ENCODE measurements at places on chromosomes 1 and 21.
A peak's percentile ranks its signal among the peaks of the same experiment; 100 is the strongest.

DNA sequence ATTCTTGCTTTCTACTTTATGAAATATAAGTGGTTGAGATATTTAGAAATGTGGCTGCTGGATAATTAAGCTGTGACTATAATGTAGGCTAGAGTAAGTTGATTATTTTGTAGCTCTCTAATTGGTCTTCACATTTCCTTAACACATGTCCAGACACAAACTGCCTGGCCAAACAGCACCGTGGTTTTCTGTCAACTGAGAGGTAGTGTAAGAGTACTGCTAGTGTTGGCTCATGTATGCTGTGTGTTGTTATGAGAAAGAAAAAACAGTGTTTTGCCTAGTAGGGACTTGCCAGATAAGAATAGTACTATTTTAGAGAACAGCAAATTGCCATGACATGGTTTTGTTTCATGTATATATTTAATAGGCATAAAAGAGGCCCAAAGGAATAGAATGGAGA is 37.1 kb downstream of the TMED5 start:
- peaks cover 4% of the 10 kb centered on the region for H3K36me3 ChIP-seq
- H3K27me3 ChIP-seq: no peaks in the 10 kb centered on the region
- H3K4me1 ChIP-seq: no peaks in the 10 kb centered on the region
- H3K27ac ChIP-seq: no peak overlapping the region
- H3K4me3 ChIP-seq: no peak overlapping the region

- no peak overlapping the region for H3K4me3 ChIP-seq
- no peaks in the 10 kb centered on the region for H3K36me3 ChIP-seq
- H3K27me3 ChIP-seq: no peaks in the 10 kb centered on the region
- H3K4me1 ChIP-seq: no peaks in the 10 kb centered on the region
- H3K27ac ChIP-seq: no peak overlapping the region
Observed at GRCh38 chr1:219460896-219461815, 151.7 kb downstream of the ZC3H11B start.

DNA sequence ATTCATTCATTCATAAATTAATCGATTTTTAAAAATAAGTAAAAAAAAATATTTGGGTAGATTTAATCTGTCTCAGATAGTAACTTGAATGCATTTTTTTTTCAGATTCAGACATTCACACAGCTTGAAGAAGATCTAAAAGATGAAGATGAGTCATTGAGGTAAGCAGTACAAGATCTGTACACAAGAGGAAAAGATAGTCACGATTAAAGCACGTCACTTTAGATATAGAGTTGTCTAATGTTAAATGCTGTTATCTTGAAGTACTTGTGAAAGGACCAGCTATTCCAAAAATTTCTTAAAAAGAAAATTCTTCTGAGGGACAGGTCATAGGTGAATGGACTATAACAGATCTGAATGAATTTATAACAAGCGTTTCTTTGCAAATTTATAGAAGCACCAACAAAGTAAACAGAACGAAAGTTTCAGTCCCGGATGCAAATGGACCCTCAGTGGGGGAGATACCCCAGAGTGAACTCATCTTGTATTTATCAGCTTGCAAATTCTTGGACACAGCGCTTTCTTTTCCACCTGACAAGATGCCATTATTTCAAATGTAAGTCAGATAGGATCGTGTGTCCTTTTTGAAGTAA is 31.2 kb upstream of the MORC3 start:
- H3K27me3 ChIP-seq: no peaks in the 10 kb centered on the region
- no peak overlapping the region for H3K4me3 ChIP-seq
- DNase-seq: no peak

GRCh38 chr1:223877804-223878203 is 32.1 kb upstream of the TP53BP2 start:
- no peak overlapping the region for H3K27ac ChIP-seq
- no peaks in the 10 kb centered on the region for H3K27me3 ChIP-seq
- no peak overlapping the region for H3K4me3 ChIP-seq
- H3K4me1 ChIP-seq: no peaks in the 10 kb centered on the region
- no peak for DNase-seq

DNA sequence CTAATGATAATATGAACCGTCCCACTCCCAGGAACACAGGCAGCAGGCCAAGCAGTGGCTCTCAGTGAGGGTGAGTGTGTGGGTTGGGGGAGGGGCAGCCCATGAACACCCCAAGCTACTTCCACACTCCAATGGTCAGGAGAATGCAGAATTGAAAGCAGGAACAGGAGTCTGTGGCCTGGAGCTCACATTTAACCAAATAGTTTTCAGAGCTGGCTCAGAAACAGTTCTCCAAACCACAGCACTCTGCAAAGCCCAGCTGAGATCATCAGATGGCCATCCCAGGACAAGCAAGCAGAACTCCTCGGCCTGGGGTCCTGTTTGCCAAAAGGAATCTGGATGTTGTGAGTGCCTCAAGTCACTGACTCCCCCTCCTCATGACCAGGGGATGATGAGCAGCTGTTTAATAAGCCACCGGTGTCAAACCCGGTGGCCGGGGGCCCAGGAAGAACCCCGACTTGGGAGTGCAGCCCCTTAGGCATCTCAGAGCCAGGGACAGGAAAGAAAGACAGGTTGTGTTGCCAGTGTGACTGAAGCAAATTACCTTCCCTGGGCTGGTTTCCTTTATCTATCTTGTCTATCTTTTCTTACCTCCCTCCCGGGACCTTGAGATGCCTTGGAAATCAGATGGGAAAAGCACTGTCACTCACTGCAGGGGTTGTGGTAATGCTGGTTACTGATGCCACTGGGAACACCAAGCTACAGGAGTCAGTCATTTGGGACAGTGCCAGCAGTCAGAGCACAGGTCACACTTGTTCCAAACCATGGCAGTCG is 20.4 kb downstream of the DEGS1 start:
- no peaks in the 10 kb centered on the region for H3K27me3 ChIP-seq
- H3K27ac ChIP-seq: no peak overlapping the region
- no peak overlapping the region for H3K4me3 ChIP-seq
- H3K36me3 ChIP-seq: no peaks in the 10 kb centered on the region

DNA sequence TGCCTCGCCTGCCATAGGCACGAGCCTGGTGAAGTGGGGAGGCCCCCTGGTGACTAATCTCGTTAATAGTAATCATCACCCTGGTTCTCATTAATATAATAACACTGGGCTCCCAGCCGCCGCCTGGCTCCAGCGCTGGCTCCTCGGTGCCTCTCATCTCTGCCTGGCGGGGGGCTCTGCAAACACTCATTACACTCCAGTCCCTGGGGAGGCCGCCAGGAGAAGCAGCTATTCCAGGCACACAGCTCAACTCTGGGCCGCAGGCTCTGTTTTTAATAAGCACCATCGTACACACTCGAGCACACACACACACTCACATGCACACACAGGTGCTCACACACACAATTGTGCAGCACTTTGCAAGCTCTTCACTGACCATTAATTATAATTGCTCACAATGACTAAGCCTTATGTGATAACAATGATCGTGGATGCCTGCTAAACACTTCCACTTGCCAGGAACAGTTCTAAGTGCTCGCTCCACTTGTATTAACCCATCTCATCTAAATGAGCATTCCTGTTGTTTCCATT is 52.2 kb downstream of the SDC3 start:
- DNase-seq: no peak
- no peaks in the 10 kb centered on the region for H3K36me3 ChIP-seq
- no peaks in the 10 kb centered on the region for H3K27me3 ChIP-seq
- H3K4me3 ChIP-seq: no peak overlapping the region
- no peaks in the 10 kb centered on the region for H3K4me1 ChIP-seq
- no peak overlapping the region for H3K27ac ChIP-seq

DNA sequence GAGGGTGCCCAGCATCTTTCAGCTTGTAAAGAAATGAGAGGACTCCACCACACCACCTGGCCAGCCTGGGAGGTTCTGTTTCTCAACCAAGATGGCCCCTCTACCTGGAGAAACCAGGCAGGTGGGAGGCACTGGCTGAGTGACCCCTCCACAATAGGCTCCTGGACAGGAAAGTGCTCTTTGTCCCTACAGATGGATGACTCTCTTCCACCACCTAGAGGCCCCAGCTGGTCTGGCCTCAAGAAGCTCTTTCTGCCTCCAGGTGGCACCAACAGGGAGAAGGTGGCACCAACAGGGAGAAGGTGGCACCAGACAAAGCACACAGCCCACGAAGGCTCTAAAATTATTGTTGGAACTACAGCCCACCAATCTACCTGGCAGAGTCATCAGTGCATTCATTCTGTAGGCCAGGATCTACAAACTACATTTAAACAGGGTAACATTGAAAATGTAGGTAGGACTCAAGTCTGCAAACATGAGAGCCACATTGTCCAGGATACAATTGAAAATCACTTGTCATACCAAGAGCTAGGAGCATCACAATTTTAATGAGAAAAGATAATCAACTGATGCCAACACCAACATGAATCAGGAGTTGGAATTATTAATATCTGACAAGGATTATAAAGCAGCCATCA is 14.4 kb downstream of the TMPRSS3 start:
- H3K4me3 ChIP-seq: no peak overlapping the region
- no peak overlapping the region for H3K27ac ChIP-seq

GRCh38 chr1:180550241-180550640 is 8.5 kb upstream of the OVAAL start:
- H3K4me3 ChIP-seq: no peak overlapping the region
- DNase-seq: no peak
- no peaks in the 10 kb centered on the region for H3K36me3 ChIP-seq
- H3K27ac ChIP-seq: no peak overlapping the region

GRCh38 chr1:111778066-111778465 is 22.4 kb downstream of the DDX20 start:
- no peaks in the 10 kb centered on the region for H3K27me3 ChIP-seq
- H3K4me1 ChIP-seq: no peaks in the 10 kb centered on the region
- no peak for DNase-seq

- peak overlapping the region; percentile 62 for H3K27ac ChIP-seq
- H3K4me1 ChIP-seq: no peaks in the 10 kb centered on the region
- peak overlapping the region; percentile 12 for H3K4me3 ChIP-seq
- DNase-seq: no peak
- no peaks in the 10 kb centered on the region for H3K36me3 ChIP-seq
Observed at GRCh38 chr1:232574889-232575762, 54.8 kb downstream of the SIPA1L2 start.

DNA sequence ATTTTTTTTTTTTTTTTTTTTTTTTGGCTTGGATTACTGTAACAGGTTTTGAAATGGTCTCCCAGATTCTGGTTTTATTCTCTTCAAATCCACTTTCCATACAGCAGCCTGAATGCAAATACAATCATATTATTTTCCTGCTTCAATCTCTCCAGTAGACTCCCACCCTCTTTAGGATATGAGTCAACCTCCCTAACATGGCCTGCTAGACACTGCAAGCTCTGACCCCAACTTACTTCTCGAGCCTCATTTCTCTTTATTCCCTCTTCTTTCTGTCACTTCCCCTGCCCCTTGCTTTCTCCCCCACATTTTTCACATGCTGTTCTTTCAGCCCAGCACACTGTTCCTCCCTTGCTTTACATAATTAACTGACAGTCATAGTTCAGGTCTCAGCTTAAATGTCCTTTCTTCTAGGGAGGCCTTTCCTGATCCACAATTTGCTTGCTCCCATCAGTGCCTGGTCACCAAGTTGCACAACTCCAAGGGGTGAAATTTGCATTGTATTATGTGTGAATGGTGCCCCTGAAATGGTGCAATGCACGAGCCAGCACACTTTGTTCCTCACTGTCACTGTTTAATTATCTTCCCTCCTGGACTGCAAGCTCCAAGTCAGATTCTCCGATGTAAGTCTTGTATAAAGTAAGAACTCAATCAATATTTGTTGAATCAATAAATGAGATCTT is 22.1 kb upstream of the IL19 start:
- no peak for DNase-seq
- H3K27me3 ChIP-seq: peaks cover 17% of the 10 kb centered on the region
- H3K4me1 ChIP-seq: no peaks in the 10 kb centered on the region
- H3K4me3 ChIP-seq: no peak overlapping the region
- no peaks in the 10 kb centered on the region for H3K36me3 ChIP-seq

DNA sequence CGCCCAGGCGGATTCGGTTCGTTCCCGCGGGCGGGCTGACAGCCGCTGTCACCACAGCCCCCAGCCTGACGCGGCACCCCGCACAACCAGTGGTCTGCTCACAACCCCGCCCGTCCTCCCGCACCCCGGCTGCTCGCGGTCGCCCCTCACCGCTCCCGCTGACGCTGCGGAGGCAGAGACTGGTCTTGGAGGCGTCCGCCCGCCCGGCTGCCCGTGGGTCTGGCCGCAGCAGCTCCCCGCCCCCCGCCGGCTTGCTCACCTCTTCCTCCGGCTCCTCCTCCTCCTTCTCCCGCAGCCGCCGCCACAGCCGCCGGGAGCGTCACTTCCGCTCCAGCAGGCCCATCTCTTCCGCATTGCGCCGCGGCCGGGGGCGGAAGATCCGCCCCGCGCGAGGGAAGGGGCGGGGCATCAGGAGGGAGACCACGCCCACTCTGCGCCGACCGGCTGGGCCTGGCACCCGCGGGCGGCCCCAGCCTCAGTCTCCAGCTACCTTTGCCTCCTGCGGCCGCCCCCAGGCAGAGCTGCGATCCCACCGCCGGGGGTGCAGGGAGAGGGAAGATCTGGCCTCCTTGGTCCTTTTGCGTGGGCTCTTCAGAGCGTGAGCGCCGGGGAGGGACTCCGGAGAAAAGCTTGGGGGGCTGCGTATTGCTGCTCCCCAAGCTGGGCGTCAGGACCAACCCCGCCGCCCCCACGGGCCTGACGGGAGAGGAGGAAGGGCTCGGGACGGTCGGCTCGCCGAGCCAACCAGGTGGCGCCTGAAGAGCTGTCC is at the start of gene SYNJ1:
Gene SYNJ1, minus strand, starts transcription at position 327 of the 769 bp plus-strand sequence. CDS start 1,118 bp downstream, outside the sequence.
- H3K27me3 ChIP-seq: no peaks in the 10 kb centered on the region
- DNase-seq: no peak
- peaks cover 4% of the 10 kb centered on the region for H3K4me1 ChIP-seq
- peak within 1 kb of the TSS; percentile 83 for H3K4me3 ChIP-seq

GRCh38 chr1:234683861-234684632 is 74.1 kb upstream of the IRF2BP2 start:
- H3K4me3 ChIP-seq: no peak overlapping the region
- no peaks in the 10 kb centered on the region for H3K36me3 ChIP-seq
- no peaks in the 10 kb centered on the region for H3K27me3 ChIP-seq

DNA sequence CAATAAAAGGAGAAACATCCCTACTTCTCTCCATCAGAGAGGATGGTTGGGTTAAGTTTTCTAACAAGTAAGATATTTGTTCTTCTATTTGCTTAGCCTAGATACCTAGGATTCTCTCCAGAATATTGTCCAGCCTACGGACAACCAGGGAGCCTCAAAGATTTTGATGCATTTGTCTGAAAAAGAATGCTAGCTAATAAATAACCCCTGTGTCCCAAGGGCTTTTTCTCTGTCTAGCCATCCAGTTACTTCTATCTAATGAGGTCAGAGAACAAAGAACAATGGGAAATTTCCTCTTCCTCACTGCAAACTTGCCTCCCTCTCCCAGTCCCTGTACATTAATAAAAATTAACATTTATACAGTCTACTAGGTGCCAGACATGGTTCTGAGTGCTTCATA is 810 bp downstream of the RGS5 start:
- DNase-seq: no peak
- H3K27ac ChIP-seq: no peak overlapping the region
- H3K4me1 ChIP-seq: no peaks in the 10 kb centered on the region
- H3K36me3 ChIP-seq: no peaks in the 10 kb centered on the region

Data from Panc1 (cell line).